ENCODE measurements at places on chromosomes 12 and 14.

GRCh38 chr12:121121805-121122204 is 10.9 kb upstream of the P2RX7 start:
- no peak for DNase-seq

GRCh38 chr14:29822430-29822709 is 105.3 kb downstream of the PRKD1 start:
- no peak for DNase-seq

DNA sequence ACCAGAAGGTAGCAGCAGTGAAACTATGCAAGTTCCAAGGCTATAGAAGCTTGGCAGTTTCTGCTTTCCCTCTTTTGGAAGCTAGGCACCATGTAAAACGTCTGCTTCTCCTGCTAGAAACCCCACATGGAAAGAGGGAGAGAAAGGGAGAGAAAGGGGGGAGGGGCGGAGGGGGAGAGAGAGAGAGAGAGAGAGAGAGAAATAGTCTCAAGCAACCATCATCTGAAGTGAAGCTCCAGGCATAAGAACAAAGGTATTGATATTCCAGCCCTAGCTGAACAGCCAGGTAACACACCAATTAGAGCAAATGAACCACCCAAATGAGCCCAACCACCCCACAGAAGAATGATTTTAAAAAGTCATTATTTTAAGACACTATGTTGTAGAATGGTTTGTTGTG is 8.5 kb downstream of the SLC6A15 start:
- no peak for DNase-seq

GRCh38 chr12:91364471-91365184 is 182.0 kb upstream of the DCN start:
- no peak for DNase-seq

- DNase-seq = no peak
These were observed 92.8 kb upstream of the TMTC2 start for GRCh38 chr12:82593901-82594396.

DNA sequence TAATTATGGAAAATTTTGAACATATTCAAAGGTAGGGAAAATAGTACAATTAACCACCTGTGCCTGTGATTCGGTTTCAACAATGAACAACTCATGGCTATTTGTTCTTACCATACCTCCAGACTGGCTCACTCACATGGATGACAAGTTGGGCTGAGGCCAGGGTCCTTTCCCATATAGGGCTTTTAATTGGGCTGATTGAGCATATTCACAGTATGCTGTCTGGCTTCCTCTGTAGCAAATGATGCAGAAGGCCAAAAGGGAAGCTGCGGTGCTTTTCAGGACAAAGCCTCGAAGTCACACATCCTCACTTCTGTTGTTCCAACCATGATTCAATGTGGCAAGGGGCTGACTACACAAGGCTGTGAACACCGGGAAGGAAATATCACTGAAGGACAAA is 297.5 kb upstream of the SLC16A7 start:
- no peak for DNase-seq

DNA sequence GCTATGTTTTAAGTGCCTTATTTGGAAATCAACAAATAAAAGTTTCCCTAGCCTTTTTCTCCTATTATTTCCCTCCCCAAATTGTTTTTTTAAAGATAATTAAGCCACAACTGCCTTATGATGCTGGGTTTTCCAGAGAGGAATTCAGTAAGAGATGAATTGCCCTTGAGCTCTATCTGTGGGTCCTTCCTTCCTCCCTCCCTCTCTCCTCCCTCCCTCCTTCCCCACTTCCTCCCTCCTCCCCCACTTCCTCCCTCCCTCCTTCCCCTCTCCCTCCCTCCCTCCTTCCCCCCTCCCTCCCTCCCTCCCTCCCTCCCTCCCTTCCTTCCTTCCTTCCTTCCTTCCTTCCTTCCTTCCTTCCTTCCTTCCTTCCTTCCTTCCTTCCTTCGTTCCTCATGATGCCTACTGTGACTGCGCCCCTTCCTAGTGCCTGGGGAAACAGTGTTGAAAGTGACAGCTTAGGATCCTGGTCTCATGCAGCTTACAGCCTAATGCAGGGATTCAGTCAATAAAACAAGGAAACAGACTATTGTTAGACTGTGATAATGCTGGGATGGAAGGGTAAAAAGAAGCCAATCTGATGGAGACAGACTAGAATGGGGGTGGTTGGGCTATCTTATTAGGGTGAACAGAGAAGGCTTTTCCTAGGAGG is 1417.1 kb downstream of the AACS start:
- DNase-seq = no peak

- no peak for DNase-seq
These were observed 49.9 kb downstream of the BORCS5 start for GRCh38 chr12:12406762-12407161.

Data from esophagus squamous epithelium (tissue), 5 donors.